Placental pericyte (primary cell): ENCODE measurements at places on chromosomes 12 and 14. TPM values are rescaled to one million over a fixed set of nuclear protein-coding genes. Genes with fewer than 3 reads are reported as not detected.

Gene PPTC7
- total RNA-seq, result 8.1 and 13.6 TPM in 2 replicates

Gene TSPAN8
- not detected in 2 replicates for total RNA-seq

Gene SELPLG
- 1.3 and 2.1 TPM in 2 replicates for total RNA-seq

Gene MGST1
- total RNA-seq, result 25.5 and 60.2 TPM in 2 replicates

Gene STYK1
- 0.14 TPM in 1 of 2 replicates, not detected in the other for total RNA-seq

Gene ARHGEF25
- total RNA-seq, result 9.0 and 9.8 TPM in 2 replicates

Gene ACOT6
- 0.14 TPM in 1 of 2 replicates, not detected in the other for total RNA-seq

Gene RPL10L
- total RNA-seq, result not detected in 2 replicates

Gene PLEKHD1
- total RNA-seq, result under 0.01 TPM in 1 of 2 replicates, not detected in the other

Gene KRT6C
- total RNA-seq, result not detected in 2 replicates

Gene LMO3
- total RNA-seq, result not detected in 2 replicates

Gene SALL2
- 1.6 and 2.6 TPM in 2 replicates for total RNA-seq

Gene PTPN21
- total RNA-seq, result 11.6 and 14.5 TPM in 2 replicates

Gene CCDC177
- total RNA-seq, result not detected in 2 replicates

Gene MTHFD1
- 19.9 and 66.7 TPM in 2 replicates for total RNA-seq

Gene COX8C
- total RNA-seq, result not detected in 2 replicates

Gene TMEM119
- 91.9 and 104 TPM in 2 replicates for total RNA-seq

Gene KIF5A
- under 0.01 and 0.14 TPM in 2 replicates for total RNA-seq

Gene AICDA
- total RNA-seq, result not detected in 2 replicates

Gene NT5DC3
- total RNA-seq, result 10.9 and 12.9 TPM in 2 replicates

Gene PGF
- 0.22 and 2.4 TPM in 2 replicates for total RNA-seq

Gene SRRM4
- not detected in 2 replicates for total RNA-seq

Gene MSI1
- not detected in 2 replicates for total RNA-seq

Gene A2M
- total RNA-seq, result 1.8 and 10.2 TPM in 2 replicates

Gene OR6C2
- not detected in 2 replicates for total RNA-seq

Gene LRIG3
- total RNA-seq, result 15.3 and 45.2 TPM in 2 replicates

Gene DAO
- not detected in 2 replicates for total RNA-seq

Gene SMIM41
- total RNA-seq, result 1.0 and 1.1 TPM in 2 replicates

Gene LRP1-AS
- total RNA-seq, result not detected in 2 replicates

Gene VRTN
- total RNA-seq, result not detected in 2 replicates

Gene RASAL1
- under 0.01 TPM in 1 of 2 replicates, not detected in the other for total RNA-seq

Gene MSRB3
- 28.9 and 75.3 TPM in 2 replicates for total RNA-seq

Gene CBLN3
- total RNA-seq, result 1.3 and 5.0 TPM in 2 replicates

Gene TAS2R46
- 2.6 and 3.5 TPM in 2 replicates for total RNA-seq

Gene NDRG2
- 1.7 and 4.2 TPM in 2 replicates for total RNA-seq

Gene LHX5
- total RNA-seq, result not detected in 2 replicates

Gene ALDH2
- 17.8 and 98.5 TPM in 2 replicates for total RNA-seq

Gene DNAI7
- total RNA-seq, result 0.22 TPM in 1 of 2 replicates, not detected in the other

Gene CACNA2D4
- 0.22 and 2.3 TPM in 2 replicates for total RNA-seq

Gene LRTM2
- total RNA-seq, result not detected in 2 replicates

Gene NANOG
- under 0.01 and 0.14 TPM in 2 replicates for total RNA-seq

Gene SOCS4
- total RNA-seq, result 14.2 and 23.8 TPM in 2 replicates

Gene GATC
- total RNA-seq, result 13.3 and 16.9 TPM in 2 replicates

Gene DLGAP5
- total RNA-seq, result 1.1 and 41.8 TPM in 2 replicates

Gene CLEC2B
- 21.4 and 26.2 TPM in 2 replicates for total RNA-seq

Gene HECTD4
- 24.9 and 32.2 TPM in 2 replicates for total RNA-seq

Gene RPGRIP1
- total RNA-seq, result 0.22 and 0.29 TPM in 2 replicates

Gene TAMALIN
- 1.9 and 5.0 TPM in 2 replicates for total RNA-seq

Gene SLC5A8
- not detected in 2 replicates for total RNA-seq

Gene ABCB9
- total RNA-seq, result 7.0 and 13.7 TPM in 2 replicates

Gene LETMD1
- total RNA-seq, result 28.6 and 54.7 TPM in 2 replicates

Gene TEX22
- total RNA-seq, result under 0.01 TPM in 1 of 2 replicates, not detected in the other
